RPMI7951 (cell line): ENCODE measurements at places on chromosomes 13 and 19. TPM values are rescaled to one million over a fixed set of nuclear protein-coding genes. Genes with fewer than 3 reads are reported as not detected.

The ZMYM2 gene
- 25.6 and 31.7 TPM in 2 replicates for total RNA-seq

The LILRA6 gene
- total RNA-seq, result not detected in 2 replicates

The SPTBN4 gene
- total RNA-seq, result 0.84 and 2.9 TPM in 2 replicates

The MEIOSIN gene
- 0.10 TPM in 1 of 2 replicates, not detected in the other for total RNA-seq

The HPN gene
- total RNA-seq, result 0.10 TPM in 1 of 2 replicates, not detected in the other
